SJCRH30 (cell line): ENCODE measurements at places on chromosomes 11 and 22.

- no peak for DNase-seq
Measured at GRCh38 chr11:122424636-122425035, 230.9 kb upstream of the UBASH3B start.

DNA sequence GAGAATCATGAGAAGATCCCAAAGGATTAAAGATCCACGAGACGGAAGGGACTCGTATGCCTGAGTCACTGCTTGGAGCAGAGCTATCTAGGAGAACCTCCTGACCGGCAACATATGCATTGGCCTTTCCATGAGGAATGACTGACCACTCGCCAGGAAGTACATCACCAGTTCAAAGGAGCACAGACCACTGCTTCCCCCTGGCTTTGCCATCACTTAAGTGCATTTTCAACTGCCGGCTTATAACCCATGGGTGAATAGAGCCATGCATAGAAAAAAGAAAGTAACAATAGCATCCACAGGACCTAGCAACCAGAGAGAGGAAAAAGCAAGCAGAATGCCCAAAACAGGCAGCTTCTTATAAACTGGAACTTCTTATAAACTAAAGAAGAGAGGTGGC lies 98.3 kb upstream of the ZC3H12C start:
- DNase-seq: no peak

DNA sequence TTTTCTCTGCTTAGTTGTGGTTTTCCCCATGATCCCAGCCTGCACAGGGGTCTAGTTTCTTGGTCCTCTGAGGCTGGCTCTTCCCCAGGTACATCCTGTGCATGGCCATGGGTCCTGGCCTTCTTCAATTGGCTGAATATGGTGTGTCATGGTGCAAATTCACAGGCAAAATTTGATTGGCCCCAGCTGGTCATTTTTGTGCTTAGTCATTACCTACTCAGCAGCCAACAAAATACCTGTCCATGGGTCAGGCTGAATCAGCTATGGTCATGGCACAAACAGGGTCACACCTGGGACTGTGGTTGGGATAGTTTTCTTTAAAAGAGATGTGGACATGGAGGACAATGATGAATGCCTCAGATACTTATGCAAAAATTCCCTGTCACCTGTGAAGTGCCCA lies 85.7 kb downstream of the CSNK2A3 start:
- DNase-seq: no peak

GRCh38 chr11:3808861-3809623 lies 682 bp downstream of the PGAP2 start:
- DNase-seq: no peak

DNA sequence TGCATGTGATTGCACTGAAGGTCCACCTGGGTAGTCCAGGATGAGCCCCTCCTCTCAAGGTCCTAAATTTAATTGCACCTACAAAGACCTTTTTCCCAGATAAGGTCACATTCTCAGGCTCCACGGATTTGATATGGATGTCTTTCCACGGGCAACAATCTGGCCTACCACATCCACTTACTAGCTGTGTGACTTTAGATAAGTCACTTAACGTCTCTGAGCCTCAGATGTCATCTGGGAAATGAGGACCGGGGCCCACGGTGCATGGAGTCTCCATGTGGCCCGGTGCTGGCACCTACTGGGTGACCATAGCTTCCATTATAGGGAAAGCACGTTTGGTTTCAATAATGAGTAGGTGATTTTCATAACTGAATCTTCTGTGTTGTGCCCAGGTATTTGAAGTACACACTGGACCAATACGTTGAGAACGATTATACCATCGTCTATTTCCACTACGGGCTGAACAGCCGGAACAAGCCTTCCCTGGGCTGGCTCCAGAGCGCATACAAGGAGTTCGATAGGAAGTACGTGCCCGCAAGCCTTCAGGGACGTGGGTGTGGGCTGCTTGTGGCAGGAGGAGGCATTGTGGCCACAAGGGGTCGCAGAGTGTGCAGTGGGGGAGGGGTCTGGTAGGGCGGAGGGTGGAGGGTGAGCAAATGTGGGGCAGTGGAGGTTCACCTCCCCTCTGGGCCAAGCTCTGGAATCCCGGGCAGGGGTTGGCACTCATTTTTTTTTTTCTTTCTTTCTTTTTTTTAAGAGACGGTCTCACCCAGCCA lies 55.7 kb downstream of the ARHGAP8 start:
- DNase-seq: no peak

DNA sequence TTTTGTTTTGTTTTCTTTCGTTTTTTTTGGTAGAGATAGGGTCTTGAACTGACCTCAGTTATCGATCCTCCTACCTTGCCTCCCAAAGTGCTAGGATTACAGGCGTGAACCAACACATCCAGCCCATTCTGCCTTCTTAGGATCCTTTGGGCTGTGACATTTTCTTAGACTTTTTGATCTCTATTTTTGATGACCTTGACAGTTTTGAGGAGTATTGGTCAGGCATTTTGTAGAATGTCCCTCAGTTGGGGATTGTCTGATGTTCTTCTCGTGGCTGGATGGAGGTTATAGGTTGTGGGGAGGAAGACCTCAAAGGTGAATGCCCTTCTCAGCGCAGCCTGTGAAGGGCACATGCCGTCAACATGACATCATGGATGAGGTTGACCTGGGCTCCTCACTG lies 19.5 kb upstream of the RAB1B start:
- no peak for DNase-seq

DNA sequence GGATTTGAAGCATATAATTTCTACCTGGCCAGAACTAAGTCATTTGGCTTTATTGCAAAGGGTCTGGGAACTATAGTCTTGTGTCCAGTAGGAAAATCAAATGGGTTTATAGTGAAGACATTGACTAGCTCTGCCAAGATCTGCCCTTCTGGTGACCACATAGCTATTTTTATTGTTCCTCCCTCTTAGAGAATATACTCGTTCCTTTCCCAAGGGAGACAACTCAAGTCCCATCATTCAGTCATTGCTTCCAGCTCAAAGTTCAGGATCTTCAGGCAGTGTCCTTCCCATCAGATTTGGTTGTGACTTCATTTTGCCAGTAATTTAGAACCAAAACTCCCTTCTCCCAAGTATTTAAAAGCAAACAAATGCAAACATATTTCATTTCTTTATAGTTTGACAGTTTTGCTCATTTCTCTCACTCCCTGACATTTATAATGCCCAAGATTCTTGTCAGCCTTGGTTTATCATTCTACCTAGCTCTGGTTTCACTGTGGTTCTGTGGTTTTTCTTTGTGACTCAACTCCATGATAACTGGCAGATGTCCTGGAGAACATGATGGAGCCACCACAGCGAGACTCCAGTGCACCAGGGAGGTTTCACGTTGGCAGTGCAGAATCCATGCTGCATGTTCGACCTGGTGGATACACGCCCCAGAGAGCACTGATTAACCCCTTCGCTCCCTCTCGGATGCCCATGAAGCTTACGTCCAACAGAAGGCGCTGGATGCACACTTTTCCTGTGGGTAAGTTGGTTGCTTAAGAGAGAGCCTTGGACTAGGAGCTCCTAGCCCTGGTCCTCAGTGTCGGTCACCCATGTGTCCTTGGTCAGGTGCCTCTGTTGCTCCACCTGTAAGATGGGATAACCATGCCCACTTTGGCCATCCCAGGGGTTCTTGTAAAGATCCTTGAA lies 64.9 kb downstream of the DEPDC5 start:
- no peak for DNase-seq

DNA sequence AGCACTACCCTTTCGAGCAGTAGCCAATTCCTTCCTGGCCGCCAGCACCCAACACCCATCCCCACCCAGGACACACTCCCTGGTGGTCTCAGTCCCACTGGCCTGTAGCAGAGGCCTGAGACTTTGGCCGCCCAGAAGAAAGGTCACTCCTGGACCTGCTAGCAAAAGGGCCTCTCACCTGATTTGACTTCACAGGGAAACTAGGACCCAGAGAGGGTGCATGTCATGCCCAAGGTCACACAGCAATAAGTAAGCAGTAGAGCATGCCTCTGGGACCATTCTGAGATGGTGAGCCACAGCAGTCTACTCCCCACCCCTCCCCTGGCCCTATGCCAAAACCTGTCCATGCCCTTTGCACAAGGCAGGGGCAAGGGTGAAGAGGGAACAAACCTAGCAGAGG lies 7.3 kb downstream of the ARRB1 start:
- DNase-seq: no peak

DNA sequence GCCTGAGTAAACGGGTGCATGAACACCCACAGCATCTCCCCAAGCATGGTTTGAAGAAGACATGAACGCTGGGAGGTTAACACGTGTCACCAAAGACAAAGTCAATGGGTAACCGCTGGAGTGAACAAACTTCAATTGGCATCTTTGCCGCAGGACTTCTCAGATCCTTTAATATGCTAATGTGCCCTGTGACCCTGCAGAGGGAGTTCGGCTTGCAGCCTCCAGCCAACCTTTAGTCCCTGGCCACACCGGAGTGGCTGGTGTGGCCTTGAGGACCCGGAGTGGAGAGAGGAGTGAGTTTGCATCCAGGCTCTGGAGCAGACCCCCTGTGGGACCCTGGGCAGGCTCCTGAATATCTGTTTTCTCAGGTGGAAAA lies 57.0 kb downstream of the FLRT1 start:
- no peak for DNase-seq

- no peak for DNase-seq
Measured at GRCh38 chr11:72807792-72808191, 6.4 kb upstream of the ATG16L2 start.

GRCh38 chr22:49768077-49768910 lies 59.4 kb downstream of the BRD1 start:
- no peak for DNase-seq

DNA sequence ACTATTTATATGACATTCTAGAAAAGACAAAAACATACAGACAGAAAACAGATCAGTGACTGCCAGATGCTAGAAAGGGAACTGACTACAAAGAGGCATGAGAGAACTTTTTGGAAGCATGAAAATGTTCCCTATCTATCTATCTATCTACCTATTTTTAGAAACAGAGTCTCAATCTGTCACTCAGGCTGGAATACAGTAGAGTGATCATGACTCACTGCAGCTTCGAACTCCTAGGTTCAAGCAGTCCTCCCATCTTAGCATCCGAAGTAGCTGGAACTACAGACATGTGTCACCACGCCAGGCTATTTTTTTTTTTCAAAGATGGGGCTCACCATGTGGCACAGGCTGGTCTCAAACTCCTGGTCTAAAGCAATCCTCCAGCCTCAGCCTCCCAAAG lies 6.9 kb downstream of the SBF2 start:
- DNase-seq: no peak

DNA sequence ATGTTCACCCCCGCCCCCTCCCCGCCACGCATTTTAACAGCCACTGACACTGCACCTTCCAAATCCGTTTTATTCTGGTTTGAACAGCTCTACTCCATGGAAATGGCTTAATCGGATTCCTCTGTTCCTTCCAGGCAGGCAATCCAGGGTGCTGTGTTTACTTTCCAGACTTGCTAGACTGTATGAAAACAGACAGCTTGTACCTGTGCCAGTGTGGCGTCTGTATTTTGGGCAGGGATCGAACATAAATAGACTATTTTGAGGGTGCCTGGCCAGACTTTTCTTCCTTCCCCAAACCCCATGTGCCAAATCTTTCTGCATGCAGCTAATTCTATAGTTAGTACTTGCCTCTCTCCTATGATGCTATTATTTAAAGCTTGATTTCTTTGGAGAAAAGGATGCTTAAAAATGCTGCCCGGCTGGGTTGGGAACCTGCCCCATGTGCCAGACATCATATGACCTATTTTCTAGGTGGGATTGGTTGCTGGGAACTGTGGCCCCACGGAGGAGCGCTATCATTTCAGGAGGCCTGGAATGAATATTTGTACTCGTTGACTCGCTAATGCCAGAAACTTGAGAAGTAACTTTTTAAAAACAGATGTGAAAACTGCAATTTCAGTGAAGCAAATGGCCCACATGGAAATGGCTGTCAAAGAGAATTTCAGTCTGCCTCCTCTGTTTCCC lies 814.8 kb downstream of the BRD1 start:
- DNase-seq: no peak

GRCh38 chr11:65780770-65781151 lies at the start of gene AP5B1:
Gene AP5B1, minus strand, starts transcription at chr11:65780976. Its CDS starts 385 bp downstream, at chr11:65780591.
- no peak for DNase-seq

DNA sequence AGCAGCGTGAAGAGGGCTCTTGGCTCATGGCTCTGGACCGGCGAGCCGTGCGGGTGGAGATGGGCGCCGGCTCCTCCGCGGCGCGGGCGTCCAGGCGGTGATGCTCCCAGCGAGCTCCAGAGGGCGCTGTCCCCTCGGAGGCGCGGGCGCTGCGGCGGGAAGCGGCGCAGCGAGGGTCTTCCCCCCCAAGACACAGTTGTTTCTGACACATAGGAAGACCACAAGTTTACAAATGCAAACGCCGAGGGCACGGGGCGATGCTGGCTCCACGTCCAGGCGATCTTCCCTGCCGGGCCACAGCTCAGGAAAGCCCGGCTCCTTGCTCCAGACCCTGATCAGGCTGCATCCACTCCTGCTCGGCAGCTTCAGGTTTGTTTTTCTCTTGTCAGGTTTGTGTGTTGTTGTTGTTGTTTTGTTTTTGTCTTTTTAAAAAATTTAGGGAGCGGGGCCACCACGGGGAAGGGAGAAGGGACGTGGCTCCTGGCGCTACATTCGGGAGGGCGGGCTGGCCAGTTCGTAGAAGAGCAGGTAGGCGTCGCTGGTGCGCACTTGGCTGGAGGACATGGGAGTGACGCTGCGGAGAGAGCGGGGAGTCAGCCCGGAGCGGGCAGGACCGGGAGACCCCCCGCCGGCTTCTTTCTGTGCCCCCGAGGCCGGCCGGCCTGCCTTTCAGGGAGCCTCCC lies 10.0 kb upstream of the MFRP start:
- DNase-seq: no peak

DNA sequence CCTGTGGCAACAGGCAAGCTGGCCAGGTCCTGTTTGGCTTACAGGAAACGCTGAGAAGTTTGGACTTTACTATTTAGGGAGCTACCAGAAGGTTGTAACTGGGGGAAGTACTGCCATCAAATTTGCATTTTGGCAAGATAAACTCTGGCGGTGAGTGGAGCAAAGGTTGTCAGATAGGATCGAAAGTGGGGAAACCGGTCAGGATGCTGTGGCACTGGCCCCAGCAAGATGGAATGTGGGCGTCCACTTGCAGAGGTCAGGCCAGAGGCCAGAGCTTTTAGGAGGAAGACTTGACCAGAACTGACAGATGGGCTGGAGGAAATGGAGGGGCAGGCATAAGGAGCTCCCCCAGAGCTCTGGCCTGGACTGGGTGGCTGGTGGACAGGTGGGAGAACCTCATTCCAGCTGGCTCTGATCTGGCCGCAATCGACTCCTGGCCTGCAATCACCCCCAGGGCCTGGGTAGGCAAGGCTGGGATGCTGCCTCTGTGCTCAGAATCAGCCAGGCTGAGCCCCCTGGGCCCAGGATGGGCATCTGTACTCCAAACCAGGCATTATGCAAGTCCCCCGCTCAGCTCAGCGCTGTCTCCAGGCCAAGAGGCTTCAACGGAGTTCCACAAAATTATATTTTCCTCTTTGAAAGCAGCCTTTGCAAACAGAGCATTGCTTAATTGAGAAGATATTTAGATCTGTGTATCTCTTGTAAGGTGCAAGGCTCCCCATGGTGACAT lies 178.3 kb upstream of the NECTIN1 start:
- DNase-seq: no peak

- peak; percentile 82 for DNase-seq
Measured at GRCh38 chr11:3616721-3617460, 24.9 kb downstream of the ART5 start.

- no peak for DNase-seq
Measured at GRCh38 chr22:50673231-50674129, 857 bp downstream of the SHANK3 start.
